ENCODE measurements at places on chromosomes 1 and 21.

DNA sequence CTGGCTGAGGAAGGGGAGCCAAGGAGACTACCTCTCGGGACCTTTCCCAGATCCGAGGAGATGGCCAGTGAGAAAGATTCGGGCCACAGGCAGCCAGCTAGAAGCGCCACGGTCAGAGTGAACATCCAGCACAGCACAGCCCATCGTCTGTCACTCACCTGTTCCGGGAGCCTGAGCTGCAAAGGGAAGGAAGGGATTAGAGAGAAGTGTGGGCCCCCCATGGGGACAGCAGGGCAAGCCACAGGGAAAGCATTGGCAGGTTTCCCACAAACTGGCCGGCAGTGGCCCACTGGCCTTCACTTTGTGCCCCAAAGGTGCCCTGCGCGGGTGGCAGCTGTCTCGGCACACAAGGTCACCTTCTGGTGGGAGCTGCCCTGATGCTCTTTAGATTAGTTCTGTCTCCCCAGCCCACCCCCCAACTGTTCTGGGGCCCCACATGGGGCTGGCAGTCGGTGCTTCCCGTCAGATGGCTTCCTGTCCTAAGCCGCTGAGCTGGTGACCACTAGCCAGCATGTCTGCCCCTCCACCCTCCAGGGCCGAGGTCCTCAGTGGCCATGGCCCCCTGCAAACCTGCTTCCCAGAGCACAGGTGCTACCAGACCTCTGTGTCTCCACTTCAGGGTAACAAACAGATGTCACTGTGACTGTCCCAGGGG is 56.7 kb downstream of the LACTBL1 start:
- no peaks in the 10 kb centered on the region for H3K36me3 ChIP-seq
- H3K27ac ChIP-seq: no peak overlapping the region
- H3K27me3 ChIP-seq: no peaks in the 10 kb centered on the region
- H3K4me3 ChIP-seq: no peak overlapping the region
- DNase-seq: no peak

GRCh38 chr1:214920337-214920736 is 162.2 kb upstream of the KCNK2 start:
- H3K27me3 ChIP-seq: no peaks in the 10 kb centered on the region
- H3K36me3 ChIP-seq: no peaks in the 10 kb centered on the region
- no peak for DNase-seq

- H3K4me3 ChIP-seq: no peak overlapping the region
- no peak for DNase-seq
- no peaks in the 10 kb centered on the region for H3K27me3 ChIP-seq
- no peak overlapping the region for H3K27ac ChIP-seq
These were observed 24.7 kb downstream of the NADK start for GRCh38 chr1:1753607-1754005.

DNA sequence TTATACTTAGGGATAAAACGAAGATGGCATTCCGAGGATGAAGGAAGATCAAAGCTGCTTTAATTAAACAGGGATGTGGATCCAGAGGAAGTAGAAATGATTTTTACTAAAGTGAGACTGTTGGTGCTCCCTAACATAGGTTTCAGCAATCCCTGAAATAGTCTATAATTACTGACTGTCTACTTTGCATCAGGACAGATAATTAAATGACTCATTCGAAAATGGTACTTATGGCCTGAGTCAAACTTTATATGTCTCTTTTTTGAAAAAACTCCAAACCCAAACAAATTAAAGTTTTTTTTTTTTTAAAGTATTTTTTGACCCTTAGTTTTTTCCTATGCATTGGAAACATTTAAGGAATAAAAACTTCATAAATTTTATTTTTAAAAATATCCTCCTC is 90.3 kb downstream of the LYST start:
- H3K27ac ChIP-seq: no peak overlapping the region
- no peak overlapping the region for H3K4me3 ChIP-seq
- no peaks in the 10 kb centered on the region for H3K4me1 ChIP-seq
- H3K27me3 ChIP-seq: no peaks in the 10 kb centered on the region
- DNase-seq: no peak

- no peaks in the 10 kb centered on the region for H3K4me1 ChIP-seq
- H3K27ac ChIP-seq: no peak overlapping the region
- H3K27me3 ChIP-seq: no peaks in the 10 kb centered on the region
- no peak for DNase-seq
- no peak overlapping the region for H3K4me3 ChIP-seq
These were observed 294.0 kb downstream of the SMYD3 start for GRCh38 chr1:246213036-246213435.

GRCh38 chr1:50917138-50918137 is 42.6 kb downstream of the FAF1 start:
- DNase-seq: no peak
- no peaks in the 10 kb centered on the region for H3K4me1 ChIP-seq
- no peak overlapping the region for H3K4me3 ChIP-seq
- no peak overlapping the region for H3K27ac ChIP-seq
- no peaks in the 10 kb centered on the region for H3K27me3 ChIP-seq

All from CD8-positive, alpha-beta memory T cell (primary cell).